ENCODE measurements at places on chromosomes 1 and 21. TPM values are rescaled to one million over a fixed set of nuclear protein-coding genes. Genes with fewer than 3 reads are reported as not detected.

- DNase-seq, result no peak
Measured at GRCh38 chr1:208433971-208434370, 189.8 kb upstream of the PLXNA2 start.

DNA sequence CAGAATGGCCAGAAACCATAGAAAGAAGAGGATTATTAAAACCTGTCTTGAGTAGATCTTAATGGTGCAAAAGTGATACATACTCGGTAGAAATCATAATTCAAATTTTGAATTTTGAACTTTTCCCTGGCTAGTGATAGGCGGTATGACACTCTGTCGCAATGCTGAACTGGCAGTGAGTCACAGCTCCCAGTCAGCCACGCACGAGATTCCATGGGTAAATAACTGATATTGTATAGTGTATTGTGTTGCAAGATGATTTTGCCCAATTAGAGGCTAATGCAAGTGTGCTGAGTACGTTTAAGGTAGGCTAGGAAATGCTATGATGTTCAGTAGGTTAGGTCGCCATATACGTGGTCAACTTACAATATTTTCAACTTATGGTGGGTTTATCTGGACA lies 207.0 kb downstream of the SIPA1L2 start:
- no peak for DNase-seq

OR2M3 gene
- total RNA-seq, result not detected

DNA sequence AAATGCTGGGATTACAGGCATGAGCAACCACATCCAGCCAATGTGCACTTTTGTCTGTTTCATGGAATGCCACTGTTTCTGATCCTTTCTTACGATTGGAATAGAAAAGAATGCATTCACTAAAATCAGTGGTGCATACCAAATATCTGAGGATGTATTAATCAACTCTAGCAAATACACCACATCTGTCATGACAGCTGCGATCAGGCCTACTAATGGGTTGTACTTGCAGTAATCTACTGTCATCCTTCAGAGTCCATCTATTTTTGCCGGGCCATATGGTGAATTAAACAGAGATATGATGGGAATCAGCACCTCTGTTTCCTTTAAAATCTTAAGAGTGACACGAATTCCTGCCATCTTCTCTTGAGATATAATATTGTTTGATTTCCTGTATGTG lies 8.5 kb upstream of the USP1 start:
- no peak for DNase-seq

- DNase-seq, result no peak
Measured at GRCh38 chr21:26847921-26848320, 2.7 kb upstream of the ADAMTS1 start.

SLC35A3 gene
- 35.6 TPM for total RNA-seq

DNA sequence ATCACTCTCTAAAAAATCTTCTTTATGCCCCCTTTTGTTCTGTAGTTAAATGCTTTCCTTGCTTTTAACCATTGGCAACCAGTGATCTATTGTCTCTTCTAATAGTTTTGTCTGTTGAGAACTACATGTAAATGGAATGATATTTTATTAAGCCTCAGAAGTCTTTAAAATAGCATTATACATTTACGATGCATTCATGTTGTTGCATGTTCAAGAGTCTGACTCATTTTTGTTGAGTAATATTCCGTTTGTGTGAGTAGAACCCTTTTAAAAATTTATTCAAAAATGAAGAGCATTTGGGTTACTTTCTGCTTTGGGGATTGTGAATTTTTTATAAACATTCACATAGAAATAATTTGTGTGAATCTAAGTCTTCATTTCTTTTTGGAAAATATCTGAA lies 1352.9 kb downstream of the NCAM2 start:
- no peak for DNase-seq

BTBD8 gene
- total RNA-seq, result 6.9 TPM

DNA sequence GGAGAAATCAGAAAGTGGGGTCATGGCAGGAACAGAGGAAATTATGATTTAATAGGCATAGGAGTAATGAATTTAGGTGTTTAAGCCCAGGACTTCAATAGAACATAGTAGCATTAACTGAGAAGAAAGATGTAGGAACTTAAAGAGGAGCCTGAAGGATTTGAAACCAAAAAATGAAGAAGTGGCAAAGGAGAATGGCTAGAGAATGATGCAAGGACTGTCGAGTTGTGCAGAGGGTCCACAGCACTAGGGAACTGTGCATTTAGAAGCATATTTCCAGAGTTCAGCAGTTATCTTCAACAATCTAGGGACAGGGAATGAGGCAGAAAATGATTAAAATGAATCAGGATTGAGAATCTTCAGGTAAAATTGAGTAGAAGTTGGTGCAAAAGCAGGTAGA lies 328.1 kb upstream of the LYPLAL1 start:
- no peak for DNase-seq

UBE2U gene
- total RNA-seq, result not detected

IGSF3 gene
- 24.9 TPM for total RNA-seq

GBP4 gene
- total RNA-seq, result 22.2 TPM

- no peak for DNase-seq
Measured at GRCh38 chr1:235434001-235434400, 66.8 kb downstream of the TBCE start.

DNA sequence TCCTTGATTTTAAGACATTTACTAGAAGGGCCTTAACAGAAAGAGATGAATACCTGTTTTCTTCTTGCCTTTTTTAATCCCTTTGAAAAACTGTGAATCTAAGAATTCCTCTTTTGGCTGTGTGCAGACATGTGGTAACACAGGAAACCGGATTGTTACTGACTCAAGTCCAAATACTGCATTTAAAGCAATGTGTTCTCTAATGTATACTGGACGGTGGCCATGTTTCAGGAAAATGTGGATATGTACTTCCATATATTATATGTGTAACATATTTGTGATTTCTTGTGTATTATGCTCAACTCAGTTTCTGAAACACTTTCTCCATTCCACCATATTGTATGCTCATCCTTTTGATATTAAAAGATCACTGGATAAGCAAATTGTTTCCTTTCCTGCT lies 185.1 kb downstream of the LRRC7 start:
- no peak for DNase-seq

- DNase-seq, result no peak
Measured at GRCh38 chr1:205879974-205880373, 30.0 kb upstream of the PM20D1 start.

DNA sequence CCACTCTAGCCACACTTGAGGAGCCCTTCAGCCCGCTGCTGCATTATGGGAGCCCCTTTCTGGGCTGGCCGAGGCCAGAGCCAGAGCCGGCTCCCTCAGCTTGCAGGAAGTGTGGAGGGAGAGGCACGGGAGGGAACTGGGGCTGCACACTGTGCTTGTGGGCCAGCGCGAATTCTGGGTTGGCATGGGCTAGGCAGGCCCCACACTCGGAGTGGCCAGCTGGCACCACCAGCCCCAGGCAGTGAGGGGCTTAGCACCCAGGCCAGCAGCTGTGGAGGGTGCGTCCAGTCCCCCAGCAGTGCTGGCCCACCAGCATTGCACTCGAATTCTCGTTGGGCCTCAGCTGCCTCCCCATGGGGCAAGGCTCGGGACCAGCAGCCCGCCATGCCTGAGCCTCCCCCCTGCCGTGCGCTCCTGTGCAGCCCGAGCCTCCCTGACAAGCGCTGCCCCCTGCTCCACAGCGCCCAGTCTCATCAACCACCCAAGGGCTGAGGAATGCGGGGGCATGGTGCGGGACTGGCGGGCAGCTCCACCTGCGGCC lies 785.9 kb upstream of the TPTE start:
- no peak for DNase-seq

ADGRB2 gene
- 8.3 TPM for total RNA-seq

HSF2BP gene
- 4.7 TPM for total RNA-seq

RSPH1 gene
- not detected for total RNA-seq

- DNase-seq, result no peak
Measured at GRCh38 chr1:44694863-44695478, 20.5 kb downstream of the ARMH1 start.

DNA sequence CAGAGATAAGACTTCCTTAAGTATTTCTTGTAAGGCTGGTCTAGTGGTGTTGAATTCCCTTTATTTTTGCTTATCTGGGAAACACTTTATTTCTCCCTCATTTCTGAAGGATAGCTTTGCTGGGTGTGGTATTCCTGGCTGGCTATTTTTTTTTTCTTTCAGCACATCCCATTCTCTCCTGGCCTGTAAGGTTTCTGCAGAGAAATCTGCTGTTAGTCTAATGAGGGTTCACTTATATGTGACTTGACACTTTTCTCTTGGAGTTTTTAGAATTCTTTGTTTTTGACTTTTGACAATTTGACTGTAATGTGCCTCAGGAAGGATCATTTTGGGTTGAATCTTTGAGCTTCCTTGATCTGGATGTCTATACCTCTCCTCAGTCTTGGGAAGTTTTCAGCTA lies 61.5 kb downstream of the DIPK1A start:
- DNase-seq, result no peak

DHRS3 gene
- total RNA-seq, result 47.3 TPM

GRCh38 chr1:231584117-231584516 lies 42.5 kb upstream of the DISC1 start:
- DNase-seq, result peak; percentile 59

HJV gene
- total RNA-seq, result not detected

GRCh38 chr1:52967666-52968065 lies 40.6 kb downstream of the SCP2 start:
- peak; percentile 11 for DNase-seq

DNA sequence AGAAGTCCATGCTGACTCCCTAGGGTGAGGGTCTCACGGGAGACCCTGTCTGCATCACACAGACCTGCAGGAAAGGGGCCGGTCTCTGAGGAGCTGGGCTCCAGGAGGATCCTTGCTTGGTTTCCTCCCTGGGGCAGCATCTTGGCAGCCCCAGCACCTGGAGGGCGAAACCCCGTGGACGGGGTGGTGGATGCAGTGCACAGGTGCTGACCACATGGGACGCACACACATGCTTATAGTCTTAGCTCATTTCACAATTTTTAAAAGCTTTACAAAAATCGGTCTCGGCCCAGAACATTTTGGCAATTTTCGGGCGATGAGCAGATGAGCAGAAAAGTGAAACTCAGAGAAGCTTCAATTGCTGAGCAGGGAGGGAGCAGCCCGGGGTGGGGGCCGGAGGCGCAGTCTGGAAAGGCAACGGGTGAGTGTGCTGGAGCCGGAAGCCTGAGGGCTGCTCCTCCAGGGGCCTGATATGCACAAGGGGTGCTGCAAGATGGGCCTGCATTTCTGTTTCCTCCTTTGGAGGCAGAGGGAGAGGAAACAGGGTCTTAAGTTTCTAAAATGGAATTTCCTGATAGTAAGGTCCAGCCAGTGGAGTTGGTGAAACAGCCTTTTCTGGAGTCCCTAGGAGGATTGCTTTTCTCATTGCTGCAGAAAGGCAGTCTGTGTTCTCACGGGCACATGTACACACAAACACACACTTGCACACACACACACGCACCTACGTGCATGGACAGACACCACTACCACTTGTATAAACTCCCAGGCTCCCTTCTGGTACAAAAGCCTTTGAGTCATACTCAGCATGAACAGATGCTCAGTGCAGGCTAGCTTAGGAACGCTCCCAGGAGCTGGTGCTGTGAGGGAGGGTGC lies 60.6 kb downstream of the SCCPDH start:
- DNase-seq, result peak; percentile 15

GRCh38 chr1:184186167-184186566 lies 134.6 kb downstream of the TSEN15 start:
- DNase-seq, result no peak

GRCh38 chr1:205243350-205244191 lies 15.8 kb downstream of the TMCC2 start:
- no peak for DNase-seq

DNA sequence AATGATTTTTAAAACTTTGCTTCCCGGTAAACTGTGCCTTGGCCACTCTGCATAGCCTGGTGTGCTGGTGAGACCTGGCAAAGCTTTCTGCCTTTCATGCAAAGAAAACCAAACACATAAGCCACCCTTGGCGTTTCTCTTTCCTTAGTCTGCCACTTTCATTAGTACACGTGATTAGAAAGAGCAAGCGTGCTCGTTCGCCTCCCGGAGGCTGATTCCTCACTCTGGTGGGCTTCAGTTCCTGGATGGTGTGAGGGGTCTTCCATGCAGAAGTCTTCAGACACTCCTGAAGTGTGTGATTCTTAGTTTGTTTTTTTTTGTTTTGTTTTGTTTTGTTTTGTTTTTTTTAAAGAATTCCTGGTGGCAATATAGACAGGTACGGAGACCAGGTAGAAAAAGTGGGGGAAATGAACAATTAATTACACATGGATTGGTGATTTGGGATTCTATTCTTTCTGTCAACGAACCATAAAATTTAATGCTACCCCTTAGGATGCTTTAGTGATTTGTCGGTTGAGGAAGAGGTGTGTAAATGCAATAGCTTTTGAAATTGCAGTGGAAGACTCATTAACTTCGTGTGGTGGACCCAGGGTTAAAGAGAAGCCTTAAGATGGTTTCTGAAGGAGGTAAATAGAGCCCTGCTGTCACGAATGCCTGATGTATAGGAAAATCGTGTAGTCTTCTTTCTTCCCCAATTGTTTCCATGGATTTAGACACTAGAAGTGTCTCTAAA lies 2.1 kb downstream of the GALNT2 start:
- DNase-seq, result peak; percentile 44

DNA sequence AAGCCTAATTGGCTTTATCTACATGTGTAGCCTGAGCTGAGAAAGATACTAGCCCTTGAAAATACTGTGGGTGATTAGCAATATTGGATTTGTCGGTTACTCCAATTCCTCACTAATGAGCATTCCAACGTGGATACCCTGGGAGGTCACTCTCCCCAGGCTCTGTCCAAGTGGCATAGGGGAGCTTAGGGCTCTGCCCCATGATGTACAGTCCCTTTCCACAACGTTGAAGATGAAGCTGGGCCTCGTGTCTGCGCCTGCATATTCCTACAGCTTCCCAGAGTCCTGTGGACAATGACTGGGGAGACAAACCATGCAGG lies 2.6 kb downstream of the RCC1 start:
- DNase-seq, result no peak

DNA sequence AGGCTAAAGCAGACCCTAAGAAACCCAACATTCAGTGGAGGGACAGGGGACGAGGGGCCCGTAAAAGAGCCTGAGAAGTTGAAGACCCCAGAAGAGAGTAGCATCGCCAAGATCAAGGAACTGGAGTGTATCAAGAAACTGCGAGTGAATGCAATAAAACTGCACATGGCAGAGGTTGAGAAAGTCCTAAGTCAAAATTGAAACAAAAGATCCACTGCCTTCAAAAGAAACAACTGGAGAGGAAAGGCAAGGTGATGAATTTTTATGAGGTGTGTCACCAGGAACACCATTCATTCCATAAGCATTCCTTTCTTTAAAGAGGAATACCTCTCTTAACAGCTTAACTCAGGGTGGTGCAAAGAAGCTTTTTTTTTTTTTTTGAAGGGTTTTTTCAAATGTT lies 38.3 kb upstream of the ADORA3 start:
- peak; percentile 87 for DNase-seq

- no peak for DNase-seq
Measured at GRCh38 chr21:34520281-34520680, 8.3 kb upstream of the KCNE1 start.

GRCh38 chr1:221850470-221851187 lies 108.7 kb upstream of the DUSP10 start:
- peak; percentile 25 for DNase-seq

All from M059J (cell line).